ENCODE measurements at places on chromosomes 5 and 9.

DNA sequence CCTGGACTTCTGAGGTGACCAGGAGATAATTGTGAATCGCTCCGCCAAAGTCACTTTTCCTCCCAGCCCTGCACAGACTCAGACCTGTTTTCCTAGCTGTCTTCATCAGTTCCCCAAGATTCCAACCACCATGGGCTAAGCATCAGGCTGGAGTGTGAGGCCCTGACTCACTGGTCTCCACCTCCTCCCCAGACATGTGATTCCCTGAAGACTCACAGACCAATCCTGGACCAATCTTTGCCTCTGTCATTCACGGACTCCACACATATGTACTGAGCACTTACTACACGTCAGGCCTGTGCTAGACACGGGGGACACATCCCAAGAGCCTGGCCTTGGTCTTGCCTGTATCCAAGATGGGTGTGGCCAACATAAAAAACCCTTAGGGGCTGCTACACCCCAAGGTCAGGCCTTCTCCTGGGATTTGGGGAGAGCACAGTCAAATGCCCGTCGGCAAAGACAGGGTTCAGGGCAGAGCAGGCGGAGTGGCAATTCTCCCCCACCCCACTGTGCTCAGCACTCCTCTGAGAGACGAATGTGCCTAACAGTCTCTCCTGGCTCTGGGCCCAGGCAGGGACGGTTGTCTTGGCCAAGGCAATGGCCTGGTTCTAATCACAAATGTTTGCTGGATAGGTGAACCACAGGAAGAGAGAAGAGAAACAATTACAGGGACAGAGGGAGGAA lies 11.9 kb downstream of the EEIG1 start:
- peak; percentile 95 for DNase-seq

GRCh38 chr9:80881940-80882339 lies 807.4 kb downstream of the TLE1 start:
- no peak for DNase-seq

GRCh38 chr9:123735376-123735775 lies 194.6 kb downstream of the DENND1A start:
- DNase-seq, result no peak

GRCh38 chr9:81848472-81848871 lies 79.8 kb upstream of the SPATA31D4 start:
- peak; percentile 49 for DNase-seq

DNA sequence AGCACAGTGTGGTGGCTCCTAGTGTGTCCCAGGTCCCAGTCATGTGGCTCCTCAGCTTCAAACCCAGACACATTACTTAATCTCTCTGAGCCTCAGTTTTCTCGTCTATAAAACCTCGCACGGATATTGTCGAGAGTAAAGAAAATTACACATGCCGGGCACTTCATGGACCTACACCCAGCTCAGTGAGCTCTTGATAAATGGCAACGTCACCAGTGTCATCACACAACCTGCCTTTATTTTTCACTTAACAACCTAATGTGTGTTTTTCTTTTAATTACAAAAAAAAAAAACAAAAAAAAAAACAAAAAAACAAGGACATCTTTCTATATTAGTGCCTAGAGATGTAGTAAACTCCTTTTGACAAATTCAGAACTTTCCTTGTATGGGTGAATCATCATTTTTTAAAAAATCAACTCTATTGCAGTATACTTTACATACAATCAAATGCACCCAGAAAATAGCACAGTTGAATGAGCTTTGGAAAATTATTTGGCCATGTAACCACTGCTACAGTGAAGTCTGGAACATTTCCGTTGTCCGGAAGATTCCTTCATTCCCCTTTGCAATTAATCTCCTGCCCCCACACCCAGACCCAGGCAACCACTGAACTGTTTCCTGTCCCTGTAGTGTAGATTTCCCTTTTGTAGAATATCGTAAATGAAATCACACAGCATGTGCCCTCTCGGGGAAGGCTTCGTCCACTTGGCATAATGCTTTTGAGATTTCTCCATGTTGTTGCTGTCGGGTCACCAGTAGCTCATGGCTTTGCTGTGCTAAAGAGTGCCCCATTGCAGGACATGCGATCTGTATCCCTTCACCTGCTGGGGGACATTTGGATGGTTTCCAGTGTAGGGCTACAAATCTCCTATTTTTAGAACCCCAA lies 100.4 kb upstream of the LARP1 start:
- no peak for DNase-seq

DNA sequence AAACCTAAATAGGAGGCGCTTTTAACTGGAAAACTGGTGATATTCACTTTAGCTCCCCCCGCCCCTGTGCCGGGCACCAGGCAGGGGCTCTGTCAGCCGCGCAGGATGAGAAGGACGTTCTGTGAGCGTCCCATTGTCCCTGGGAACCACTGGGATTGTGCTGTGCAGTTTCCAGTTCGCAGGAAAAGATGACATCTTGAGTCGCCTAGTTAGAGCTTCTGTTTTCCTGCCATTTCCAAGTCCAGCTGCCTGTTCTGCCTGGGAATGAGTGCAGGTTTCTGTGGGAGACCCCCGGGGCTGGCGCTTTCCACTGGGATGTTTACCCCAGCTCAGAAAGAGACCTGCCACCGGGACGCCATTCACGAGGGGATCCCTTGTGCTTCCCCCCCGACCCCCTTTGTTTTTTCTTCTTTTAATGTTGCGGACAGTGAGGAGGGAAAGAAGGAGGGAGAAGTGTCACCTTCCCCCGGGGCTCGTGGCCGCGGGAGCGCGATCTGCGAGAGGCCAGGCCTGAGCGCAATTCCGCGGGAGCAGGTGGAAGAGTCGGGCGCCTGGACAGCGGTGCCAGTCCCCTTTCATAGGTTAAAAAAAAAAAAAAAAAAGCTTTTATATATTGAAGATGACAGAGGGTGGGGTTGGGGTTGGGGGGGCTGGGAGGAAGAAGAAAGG lies 121.5 kb downstream of the RMI1 start:
- peak; percentile 49 for DNase-seq

DNA sequence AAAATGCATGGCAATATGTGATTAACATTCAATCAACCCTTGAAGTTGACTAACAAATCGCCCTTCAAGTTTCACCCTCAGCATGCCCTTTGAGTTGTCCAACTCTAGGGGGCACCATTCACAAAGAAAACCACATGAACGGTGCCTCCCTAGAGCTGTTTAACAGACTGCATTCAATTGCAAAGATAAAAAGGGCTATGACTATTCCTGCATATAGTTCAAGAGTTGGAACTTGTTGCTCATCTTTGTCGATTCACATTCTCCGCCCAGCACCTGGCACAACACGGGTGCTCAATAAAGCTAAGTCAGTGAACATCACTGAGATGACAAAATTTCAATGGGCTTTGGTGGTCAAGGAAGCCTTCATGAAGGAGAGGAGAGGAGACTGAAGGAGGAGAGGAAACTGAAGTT lies 69.6 kb upstream of the SLC30A5 start:
- DNase-seq, result peak; percentile 82

DNA sequence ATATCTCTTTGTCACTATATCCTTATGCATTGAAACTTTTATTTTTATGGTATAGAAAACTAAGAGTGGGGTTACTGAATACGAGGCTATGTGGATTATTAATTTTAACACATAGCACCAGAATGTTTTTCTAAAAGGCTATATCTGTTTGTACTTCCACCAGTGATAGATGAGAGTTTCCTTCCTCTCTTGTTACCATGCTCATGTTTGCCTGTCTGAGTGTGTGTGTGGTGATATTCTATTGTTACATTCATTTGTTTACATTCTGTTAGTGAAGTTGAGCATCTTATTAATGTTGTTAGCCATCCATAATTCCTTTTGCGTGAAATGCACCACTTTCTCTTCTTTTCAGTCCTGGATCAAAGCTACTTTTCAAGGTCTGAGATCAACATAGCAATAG lies 54.1 kb upstream of the ALDH1A1 start:
- DNase-seq, result no peak

DNA sequence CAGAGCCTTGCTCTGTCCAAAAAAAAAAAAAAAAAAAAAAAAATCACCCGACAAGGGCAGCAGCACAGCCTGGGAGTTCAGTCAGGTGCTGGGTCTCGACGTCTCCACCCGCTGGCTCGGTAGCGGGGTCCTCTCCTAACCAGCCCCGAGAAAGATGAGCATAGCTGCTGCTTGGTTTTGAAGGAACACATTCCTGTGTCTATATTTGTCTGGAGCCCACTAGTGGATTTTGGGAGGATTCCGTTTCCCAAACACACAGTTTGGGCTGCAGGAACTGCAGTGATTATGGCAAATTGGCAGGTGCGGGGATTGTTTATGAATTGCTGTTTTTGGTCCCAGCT lies 1.2 kb downstream of the OTULINL start:
- DNase-seq, result peak; percentile 72

DNA sequence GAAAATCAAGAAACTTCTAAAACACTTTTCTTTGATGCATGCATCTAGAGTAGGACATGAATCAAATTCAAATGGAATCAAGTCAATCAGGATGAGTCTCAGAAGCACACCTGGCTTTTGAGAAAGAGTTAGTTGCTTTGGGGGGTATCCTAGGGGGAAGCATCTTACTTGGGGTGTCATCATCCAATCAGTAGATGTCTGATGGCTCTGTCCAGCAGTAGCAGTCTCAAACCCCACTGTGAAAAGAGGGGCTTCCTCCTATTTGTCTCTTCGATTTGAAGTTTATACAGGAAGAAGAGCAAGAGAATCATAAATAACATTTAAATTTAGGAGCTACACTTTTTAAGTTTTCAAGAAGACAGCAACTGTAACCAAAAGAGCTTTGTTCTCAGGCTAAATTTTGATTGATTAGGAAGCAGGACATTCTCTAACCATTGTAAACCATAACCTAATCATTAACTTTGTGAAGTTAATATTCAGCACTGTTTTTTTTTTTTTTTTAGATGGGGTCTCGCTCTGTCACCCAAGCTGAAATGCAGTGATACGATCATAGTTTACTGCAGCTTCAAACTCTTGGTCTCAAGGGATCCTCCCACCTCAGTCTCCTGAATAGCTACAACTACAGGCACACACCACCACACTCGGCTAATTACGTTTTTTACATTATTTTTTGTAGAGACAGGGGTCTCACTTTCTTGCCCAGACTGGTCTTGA lies 614.7 kb downstream of the CSNK1G3 start:
- DNase-seq, result no peak

- DNase-seq, result no peak
Observed at GRCh38 chr5:64615895-64616294, 74.4 kb upstream of the SHISAL2B start.

DNA sequence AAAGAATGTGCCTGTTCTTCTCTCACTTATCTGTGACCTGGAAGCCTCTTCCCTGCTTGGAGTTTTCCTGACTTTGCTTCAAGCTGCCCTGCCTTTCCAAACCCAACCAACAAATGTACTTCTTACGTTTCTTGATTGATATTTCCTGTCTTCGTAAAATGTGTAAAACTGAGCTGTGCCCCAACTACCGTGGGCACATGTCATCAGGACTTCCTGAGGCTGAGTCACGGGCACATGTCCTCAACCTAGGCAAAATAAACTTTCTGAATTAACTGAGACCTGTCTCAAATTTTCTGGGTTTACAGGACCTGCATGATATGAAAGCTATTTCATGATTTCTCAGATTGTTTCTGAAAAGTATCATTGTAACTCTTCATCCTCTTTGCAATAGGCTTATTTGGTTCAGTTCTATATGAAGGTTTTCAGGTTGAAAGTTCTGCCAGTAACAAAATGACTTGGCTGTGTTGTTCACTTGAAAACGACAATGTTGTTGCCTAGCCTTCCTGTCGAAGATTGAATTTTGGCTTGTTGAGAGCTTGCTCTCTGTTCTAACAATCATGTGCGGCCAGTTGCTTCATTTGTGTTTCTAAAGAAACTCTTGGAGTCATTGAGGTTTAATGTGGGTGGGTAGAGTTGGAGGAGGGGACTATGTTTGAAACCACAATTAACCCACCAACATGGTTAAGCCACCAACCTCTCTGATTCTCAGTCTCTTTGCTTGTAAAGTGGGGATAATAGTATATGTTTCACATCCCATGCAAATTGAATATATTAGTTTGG lies 145.6 kb downstream of the FBXL7 start:
- no peak for DNase-seq

DNA sequence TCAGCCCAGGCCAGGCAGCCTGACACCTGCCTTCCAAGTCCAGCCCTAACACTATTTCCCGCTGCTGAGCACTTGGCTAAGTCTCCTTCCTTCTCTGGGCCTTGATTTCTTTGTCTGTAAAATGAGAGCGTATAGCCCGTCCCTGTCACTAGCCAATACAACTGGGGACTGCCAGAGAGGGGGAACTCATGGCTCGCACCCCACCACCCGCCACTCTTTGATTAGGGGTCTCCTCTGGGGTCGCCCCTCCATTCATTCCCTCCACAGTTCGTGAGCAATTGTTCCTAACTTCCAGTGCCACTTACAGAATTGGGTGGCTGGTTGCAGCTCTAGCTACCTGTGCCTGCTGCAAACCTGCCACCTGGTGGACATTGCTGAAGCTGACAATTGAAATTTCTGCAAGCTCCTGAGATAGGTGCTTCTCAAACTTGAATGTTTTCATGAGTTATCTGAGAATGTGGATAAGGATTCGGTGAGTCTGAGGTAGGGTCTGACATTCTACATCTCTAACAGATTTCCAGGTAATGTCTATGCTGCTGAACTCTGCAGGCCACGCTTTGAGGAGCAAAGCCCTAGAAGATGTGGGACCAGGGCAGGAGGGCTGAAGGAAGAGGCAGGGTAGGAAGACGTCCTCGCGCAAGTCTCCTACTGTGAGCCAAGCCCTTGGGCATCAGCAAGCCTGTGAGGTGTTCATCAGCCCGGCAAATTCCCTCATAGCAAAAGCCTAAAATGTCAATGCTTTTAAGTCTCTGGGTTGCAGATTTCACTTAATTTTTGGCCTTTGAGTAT lies 13.3 kb upstream of the RECK start:
- peak; percentile 63 for DNase-seq

- peak; percentile 48 for DNase-seq
Observed at GRCh38 chr5:53922508-53923498, 362.4 kb downstream of the NDUFS4 start.

DNA sequence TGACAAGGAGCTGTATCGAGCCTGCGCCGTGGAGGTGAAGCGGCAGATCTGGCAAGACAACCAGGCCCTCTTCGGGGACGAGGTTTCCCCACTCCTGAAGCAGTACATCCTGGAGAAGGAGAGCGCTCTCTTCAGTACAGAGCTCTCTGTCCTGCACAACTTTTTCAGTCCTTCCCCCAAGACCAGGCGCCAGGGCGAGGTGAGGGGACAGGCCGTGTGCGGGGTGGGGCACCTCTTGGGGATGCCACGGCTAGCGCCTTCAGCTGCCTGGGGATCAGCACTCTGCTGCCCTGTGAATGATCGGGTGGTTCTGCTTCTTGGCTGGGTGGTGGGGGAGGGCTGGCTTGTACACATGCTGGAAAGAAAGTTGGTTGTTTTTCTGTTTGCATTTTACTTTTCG lies 1.7 kb downstream of the NELFB start:
- no peak for DNase-seq

DNA sequence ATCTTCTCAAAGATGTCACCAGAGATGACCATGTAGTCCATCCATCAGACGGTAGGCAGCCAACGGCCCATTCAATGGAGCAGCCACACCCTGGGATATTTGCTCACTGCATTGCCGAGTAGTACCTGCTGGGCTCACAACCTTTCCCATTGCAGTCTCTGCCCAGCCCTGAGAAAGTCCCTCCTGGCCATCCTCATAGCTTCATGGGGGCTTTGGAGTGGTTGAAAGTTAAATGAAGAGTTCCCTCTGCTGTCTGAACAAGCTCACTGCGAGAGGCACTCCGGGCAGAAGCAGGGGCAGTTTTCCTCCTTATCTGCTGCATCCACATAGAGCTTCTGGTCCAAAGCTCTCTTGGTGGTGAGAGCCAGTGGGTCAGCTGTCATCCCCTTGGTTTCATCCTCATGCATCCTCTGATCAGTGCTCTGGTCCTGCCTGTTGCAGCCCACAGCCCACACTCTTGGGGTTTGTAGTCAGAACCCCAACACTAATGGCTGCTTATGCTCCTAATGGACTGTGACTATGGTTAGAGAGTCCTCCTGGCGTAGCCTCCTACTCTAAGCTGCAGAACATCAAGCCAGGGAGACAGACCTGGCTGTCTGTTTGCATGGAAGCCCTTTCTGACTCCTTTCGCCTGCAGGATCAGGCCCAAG lies 23.3 kb downstream of the TNFSF8 start:
- peak; percentile 96 for DNase-seq
